ENCODE measurements at places on chromosomes 11 and 22.

GRCh38 chr22:22840780-22841179 is 46.8 kb upstream of the IGLL5 start:
- DNase-seq: no peak

DNA sequence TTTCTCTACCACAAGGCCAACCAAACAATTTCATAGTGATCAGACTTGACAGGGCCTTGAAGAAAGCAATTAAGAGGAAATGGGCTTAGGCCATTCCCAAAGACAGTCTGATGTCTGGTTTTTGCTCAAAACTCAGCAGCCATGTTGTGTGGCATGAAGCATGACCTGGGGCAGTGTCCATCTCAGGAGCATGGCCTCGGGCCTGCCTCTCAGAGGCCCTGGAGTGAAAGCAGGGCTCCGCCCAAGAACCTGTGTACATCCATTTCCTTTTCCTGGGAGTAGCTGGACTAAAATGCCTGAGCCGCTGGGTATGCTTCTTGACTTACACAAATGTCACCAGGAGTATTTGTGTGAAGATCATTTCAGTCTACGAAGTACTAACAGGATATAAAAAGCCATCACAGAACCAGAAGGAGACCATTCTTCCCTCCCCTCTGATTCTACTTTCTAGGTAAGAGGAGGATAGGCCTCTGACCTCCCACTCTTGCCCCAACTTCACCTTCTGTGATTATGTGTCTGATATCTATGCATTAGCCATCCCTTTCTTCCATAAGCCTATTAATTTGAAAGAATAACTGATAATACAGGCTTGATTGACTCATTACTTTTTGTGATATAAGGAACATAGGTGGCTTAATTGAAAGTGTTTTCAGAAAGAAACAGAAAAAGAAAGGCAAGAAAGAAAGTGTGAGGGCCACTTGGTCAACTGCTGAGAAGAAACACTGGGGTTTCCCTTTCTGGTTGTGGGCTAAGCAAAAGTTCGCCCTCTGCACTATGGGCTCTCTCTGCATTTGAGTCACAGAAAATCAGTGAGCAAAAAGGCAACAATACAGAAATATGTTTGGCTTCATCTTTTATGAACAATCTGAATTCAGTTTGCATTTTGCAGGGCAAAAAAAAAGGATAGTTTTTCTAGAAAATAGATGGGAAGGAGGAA is 188.6 kb upstream of the MTMR2 start:
- DNase-seq: no peak

GRCh38 chr11:79291948-79292347 is 148.9 kb downstream of the TENM4 start:
- no peak for DNase-seq

DNA sequence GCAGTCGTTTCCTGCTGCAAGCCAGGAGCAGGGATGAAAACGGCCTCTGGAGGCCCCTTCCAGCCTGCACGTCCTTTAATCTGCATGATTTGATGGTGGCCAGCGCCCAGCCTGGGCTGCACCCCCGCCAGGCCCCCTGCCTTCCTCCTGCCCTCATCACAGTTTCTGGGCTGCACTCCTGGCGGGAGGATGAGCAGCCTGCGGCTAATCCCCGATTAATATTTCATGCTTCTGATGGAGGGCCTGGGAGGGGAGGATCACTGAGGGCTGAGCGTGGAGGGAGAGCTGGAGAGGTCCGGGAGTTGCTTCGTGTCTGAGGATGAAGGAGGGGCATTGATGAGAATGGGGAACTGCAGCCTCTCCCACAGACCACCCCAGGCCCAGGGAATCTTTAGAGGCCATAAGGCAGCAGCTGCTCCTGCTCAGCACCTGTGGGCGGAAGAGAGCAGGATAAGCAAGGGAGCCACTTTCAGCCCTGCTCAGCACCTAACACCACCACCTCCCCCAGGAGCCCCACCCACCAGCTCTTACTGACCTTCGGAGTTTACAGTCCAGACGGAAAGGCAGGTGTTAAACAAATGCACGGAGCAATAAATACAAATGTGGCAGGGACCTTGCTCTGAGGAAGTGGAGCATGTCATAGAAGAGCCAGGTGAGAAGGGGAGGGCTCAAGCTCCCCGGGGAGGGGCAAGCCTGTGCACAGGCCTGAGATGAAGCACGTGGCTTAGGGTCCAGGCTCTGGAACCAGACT is 135.0 kb upstream of the NECTIN1 start:
- no peak for DNase-seq

- no peak for DNase-seq
These were observed 7.5 kb downstream of the THY1 start for GRCh38 chr11:119415517-119415916.

- DNase-seq: no peak
These were observed 944 bp downstream of the C11orf86 start for GRCh38 chr11:66976028-66976467.

DNA sequence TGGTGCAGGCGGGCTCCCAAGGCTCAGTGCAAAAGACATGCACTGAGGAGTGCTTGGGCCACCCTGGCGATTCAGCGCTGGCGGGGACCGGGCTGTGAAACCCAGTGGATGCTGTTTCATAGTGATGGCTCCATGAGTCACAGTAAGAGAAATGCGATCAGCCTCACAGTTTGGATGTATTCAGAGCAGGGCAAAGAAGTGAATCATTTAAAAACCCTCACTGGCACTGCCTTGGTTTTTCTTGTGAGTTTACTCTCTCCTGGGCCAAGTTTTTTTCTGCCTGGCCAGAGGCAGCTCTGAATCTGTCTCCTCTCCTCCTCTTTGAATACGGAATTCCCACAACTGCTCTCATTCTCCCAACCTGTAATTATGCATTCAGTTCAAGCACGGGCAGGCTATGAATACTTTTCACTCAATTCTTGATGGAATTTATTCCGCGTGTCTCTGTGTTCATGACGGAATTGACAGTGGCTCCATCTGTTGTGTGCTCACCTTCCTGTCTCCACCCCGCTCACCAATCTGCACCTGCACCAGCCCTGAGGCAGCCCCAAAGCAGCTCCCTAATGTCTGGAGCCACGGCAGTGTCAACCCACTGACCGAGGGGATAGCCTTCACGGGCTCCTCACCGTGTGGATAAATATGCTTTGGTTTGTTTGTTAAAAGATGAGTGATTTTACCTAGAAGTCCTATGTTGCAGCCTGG is 14.9 kb downstream of the ADAMTS8 start:
- no peak for DNase-seq

DNA sequence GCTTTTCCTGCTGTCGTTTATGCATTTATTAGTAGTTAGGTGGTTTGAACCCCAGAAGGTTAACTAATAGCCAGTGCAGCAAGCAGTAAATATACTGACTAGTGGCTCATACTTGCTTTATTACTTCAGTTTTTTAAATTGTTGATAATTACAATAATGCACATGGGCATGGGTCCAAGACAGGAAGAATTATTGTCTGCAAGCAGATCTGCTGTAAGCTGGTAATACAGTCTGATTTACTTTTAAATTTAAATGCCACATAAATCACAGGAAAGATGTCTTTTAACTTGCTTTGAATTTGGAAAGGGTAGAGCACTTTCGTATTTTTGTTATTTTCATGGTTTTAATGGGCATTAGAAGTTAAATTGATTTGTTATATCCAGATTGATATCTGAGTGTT is 27.1 kb downstream of the APLP2 start:
- no peak for DNase-seq

DNA sequence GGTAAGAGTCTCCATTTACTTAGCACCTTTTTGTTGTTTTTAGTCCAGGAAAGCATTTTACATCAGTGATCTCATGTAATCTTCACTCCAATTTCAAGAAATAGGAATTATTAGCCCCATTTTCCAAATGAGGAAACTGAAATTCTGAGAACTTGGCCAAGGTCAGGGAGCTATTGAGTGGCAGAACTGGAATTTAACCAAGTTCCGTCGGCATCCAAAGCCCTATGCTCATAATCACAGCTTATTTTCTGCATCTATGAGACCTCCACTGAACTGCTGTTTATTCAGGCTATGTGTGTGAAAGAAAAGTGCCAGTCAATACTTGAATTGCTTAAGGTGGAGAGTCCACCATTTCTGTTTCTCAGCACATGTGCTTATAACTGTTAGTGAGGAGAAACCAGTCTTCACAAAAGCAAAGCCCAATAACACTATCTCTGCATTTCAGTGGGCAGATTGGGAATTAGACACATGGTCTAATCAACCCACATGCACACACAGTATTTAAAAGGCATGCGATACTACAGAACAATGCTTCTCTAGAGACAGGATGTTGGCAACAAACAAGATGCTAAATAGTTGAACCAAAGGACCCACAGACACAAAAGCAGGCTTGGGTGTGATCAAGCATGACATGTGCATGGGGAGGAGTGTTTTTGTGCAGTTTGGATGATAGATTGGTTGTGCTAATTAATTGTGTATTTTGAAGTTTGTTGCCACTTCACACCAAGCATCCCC is 780.6 kb downstream of the OPCML start:
- no peak for DNase-seq

- no peak for DNase-seq
These were observed 63.5 kb upstream of the WNT11 start for GRCh38 chr11:76269661-76270261.

GRCh38 chr11:62024936-62025486 is 57.6 kb upstream of the FTH1 start:
- no peak for DNase-seq

- DNase-seq: no peak
These were observed 2.9 kb downstream of the C11orf87 start for GRCh38 chr11:109424901-109425300.

- no peak for DNase-seq
These were observed 987.3 kb downstream of the BRD1 start for GRCh38 chr22:48840112-48840949.

- DNase-seq: no peak
These were observed 34.7 kb upstream of the FCHSD2 start for GRCh38 chr11:73176874-73177155.

- no peak for DNase-seq
These were observed 5.2 kb downstream of the TEAD1 start for GRCh38 chr11:12679471-12679870.

DNA sequence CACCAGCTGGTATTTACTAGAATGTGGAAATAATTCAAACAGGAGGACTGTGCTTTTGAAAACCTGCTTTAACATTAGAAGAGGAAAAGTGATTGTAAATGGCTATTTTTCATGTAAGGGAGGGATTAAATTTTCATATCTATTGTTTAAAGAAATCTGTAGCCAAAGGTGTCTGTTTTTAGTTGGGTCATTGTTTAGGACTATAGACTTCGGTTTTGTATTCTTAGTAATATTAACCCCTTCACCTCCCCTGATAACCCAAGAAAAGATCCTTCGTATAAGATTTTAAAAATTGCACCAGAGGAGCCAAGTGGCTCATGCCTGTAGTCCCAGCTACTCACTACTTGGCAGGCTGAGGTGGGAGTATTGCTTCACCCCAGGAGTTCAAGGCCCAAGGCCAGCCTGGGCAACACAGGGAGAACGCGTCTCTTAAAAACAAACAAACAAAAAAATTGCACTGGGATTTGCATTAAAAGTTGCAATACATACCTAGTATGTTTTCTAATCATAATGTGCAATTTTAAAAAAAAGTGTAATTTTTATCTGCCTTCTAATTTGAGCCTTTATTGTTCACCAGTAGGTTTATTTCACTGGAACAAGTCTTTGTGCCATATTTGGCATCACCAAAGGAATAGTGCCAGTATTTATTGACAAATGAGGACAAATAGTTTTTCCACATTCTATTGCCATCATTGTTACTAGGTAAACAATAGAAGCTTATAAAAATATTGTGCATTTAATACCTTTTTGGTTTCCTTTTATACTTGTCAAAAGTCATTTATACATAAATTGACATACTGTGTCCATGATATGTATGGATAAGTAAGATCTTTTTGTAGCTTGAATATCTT is 34.3 kb downstream of the MTMR3 start:
- no peak for DNase-seq

GRCh38 chr11:129458756-129459535 is 83.3 kb downstream of the BARX2 start:
- DNase-seq: no peak

DNA sequence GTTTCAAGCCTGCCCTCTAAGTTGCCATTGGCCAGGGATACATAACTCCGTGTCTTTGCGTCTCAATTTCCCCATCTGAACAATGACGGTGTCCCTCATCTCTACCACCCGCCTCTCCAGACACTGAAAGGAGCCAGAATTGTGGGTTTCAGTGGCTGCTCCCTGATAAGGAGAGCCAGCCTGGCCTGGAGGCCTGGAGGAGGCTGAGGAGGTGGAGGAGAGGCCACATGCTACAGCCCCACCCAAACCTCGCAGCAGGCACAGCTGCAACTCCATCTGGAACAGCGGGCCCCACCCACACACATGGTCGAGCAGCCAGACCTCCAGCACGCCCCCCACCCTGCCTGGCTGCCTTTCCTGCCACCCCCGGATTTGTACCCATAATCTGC is 34.4 kb upstream of the CD82 start:
- DNase-seq: no peak
